ENCODE measurements at places on chromosomes 12 and 14. TPM values are rescaled to one million over a fixed set of nuclear protein-coding genes. Genes with fewer than 3 reads are reported as not detected.

Gene IAPP
- not detected for polyA plus RNA-seq

DNA sequence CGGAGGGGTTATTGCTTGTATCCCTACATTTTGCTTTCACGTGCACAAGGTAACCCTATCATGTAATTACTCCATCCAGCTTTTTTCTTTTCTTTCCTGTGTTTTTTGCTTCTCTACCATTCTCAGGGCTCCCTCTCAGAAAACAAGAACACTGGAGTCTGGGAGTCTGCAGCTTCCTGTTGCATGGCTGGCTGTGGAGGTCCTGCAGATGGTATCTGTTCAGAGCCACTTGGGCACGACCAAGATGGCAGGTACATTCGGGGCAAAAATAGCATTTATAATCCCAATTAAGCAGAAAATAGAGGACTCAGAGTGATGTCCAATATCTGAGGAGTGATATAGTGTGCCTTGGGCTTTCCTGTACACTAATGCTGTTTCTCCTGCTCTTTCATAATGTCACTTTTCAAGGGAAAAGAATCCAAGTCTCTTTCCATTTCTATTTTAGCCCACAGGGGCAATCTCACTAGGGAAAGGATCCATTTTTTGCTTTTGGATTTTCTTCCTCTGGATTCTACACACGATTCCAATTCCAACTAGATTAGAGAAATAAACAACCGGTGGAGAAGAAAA is 3.2 kb upstream of the NUMB start:
- DNase-seq: no peak

DNA sequence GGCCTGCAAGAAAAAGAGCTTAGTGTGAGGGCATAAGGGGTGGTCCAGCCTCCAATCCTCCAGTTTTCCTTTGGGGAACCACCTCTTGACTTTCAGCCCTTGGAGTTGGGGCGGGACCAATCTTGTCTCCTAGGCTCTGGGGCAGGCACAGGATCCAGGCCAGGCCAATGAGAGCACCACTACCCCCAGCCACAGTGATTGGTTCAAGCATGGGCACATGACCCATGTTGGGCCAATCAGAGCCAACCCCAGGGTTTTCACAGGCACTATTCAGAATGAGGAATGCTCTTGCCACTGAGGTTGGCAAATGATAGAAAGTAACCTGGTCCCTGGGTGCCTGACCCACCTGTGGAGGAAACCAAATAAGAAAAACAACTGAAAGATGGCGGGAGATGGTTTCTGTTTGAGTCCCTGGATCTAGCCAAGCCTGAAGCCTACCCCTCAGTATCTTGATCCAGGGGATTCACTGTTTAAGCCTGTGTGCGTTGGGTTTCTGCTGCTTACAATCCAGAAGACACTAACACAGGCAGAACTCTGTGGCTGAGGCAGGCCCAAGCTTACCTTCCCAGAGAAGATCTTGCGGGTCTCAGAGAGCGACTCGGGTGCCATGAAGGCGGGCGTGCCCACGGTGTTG is 42.9 kb downstream of the P2RX4 start:
- no peak for DNase-seq

DNA sequence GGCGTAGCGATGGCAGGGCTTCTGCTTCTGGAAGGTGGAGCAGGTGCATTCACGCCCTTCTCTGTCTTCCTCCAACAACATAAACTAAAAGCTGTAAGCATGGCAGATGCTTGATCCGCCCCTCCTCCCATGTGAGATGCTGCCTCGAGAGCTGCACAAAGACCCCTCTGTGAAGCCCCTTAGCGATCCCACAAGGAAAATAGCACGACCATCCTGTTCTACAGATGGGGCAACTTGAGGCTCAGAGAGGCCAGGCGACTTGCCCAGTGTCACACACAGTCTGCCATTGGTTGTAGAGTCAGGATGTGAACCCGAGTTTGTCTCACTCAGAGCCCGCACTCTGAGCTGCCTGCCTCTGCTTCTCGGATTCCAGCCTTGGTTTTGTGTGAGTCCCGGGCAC is 144.4 kb downstream of the SCARB1 start:
- DNase-seq: no peak

DNA sequence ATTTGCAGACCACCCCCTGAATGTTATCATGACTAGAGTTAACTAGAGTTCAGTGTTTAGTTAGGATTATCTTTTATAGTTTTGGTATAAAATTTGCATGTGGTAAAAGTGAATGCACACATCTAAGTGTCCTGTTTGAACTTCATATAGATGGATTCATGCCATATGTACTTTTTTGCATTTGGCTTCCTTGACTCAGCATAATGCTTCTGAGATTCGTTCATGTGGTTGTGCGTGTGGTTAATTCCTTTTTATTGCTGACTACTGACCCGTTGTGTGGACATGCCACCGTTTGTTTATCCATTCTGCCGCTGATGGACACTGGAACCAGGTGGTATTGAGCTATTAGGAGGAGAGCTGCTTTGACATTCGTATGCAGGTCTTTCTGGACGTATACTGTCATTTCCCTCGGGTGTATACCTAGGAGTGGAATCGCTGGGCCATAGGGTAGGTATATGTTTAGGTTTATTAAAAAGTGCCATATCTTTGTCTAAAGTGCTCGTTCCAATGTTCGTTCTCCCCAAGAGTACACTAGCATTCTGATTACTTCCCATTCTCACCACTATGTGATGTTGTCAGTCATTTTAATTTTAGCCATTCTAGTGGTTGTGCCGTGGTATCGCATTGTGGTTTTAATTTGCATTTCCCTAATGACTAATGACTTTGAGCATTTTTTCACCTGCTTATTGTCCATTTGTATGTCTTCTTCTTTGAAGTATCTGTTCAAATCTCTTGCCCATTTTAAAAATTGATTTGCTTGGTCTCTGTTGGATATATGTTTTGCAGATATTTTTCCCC is 37.7 kb downstream of the RIN3 start:
- DNase-seq: no peak

DNA sequence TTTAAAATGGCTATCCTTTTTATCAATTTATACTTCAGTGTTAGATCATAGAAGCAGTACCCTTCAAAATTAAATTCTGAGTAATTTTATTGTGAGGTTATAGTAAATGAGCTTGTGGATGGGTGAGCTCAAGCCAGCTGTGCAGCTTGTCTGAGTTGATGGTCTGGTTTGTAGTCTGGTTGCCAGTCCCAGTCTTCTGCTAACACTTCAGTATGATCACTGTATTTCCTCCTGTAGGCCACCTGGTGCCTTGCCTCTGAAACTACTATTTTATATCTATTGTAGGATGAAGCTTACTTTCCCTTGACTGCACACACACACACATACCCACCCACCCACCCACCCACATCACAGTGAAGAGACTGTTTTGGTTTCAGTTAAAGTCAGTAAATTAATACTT is 496.4 kb downstream of the PCNX1 start:
- DNase-seq: peak; percentile 31

Measured in naive thymus-derived CD4-positive, alpha-beta T cell (primary cell).